ENCODE measurements at places on chromosomes 13 and 19. TPM values are rescaled to one million over a fixed set of nuclear protein-coding genes. Genes with fewer than 3 reads are reported as not detected.

- no peak for DNase-seq
These were observed 8.4 kb upstream of the SIGLEC6 start for GRCh38 chr19:51539821-51540366.

GRCh38 chr13:64810750-64811149 is 2419.4 kb downstream of the PCDH9 start:
- no peak for DNase-seq

DNA sequence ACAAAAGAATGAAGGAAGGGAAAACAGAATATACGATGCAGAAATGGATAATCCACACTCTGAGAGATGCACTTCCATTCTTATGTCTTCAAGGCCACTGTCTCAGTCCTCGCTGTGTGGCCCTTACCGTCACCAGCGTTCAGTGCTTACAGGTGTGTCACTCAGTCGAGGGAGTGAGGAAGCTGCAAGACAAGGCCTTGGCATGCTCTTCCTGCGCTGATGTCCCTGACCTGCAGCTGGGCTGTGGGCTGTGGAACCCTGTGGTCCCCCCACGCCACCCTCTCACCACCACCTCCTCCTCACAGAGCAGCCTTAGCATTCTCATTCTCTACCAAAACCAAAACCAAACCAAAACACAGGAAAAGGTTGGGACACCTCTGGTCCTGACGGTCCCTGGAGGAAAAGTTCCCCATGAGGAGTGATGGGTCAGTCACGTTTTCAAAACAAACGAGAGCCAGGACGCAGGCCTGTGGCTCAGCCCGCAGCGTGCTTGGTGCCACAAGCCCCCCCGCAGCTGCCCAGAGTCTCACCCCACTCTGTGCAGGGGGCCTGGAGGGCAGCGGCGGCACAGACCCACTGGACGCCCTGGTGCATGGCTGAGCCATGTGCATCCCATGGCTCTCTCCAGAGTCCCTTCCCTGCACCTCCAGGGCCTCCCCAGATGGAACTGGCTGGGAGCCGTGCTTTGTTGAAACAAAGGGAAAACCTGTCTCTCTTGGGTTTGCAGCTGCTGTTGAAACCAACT is 48.2 kb upstream of the GPR183 start:
- DNase-seq = no peak

GRCh38 chr19:53898636-53899341 is 10.3 kb upstream of the CACNG7 start:
- no peak for DNase-seq

DNA sequence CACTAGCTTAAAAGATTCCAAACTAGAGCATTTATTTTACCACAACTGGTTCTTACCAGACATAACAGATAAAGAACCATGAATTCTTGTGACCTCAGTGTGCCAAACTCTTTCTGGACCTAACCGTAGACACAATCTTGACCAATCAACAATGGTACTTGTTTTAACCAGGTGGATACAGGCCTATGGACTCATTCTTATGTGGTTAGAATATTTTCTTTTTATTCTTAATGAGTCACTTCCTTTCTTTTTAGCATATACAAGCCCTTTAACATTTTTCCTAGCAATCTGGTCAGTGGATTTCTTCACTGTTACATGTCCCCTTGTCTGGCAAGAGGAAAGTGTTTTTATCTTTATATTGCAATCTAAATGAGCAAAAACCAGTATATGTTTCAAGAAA is 792.1 kb upstream of the SPRY2 start:
- no peak for DNase-seq

GRCh38 chr19:44722131-44723121 is 23.5 kb downstream of the CEACAM16 start:
- no peak for DNase-seq

DNA sequence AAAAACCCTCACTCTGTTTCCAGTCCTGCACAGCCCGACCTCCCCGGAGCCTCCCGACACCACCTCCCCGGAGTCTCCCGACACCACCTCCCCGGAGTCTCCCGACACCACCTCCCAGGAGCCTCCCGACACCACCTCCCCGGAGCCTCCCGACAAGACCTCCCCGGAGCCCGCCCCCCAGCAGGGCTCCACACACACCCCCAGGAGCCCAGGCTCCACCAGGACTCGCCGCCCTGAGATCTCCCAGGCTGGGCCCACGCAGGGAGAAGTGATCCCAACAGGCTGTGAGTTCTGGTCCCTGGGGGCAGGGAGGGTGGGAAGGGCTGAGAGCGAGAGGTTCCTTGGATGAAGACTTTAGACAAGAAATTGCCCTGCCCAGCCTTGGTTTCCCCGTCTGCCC is 5.4 kb downstream of the MADCAM1 start:
- DNase-seq = no peak

DNA sequence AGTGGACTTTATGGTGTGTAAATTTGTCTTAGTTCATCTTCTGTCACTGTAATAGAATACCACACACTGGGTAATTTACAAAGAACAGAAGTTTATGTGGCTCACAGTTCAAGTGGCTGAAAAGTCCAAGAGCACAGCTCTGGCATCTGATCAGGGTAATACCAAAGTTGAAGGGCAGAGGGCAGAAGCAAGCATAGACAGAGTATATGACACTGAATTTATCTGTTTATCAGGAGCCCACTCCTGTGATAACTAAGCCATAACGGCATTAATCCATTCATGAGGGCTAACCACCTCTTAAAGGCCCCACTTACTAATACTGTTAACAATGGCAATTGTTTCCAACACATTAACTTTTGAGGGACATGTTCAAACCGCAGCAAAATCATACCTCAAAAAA is 4.0 kb upstream of the RFXAP start:
- no peak for DNase-seq

Gene KLK8
- total RNA-seq = 1.9 TPM

Gene RYR1
- total RNA-seq = 18.1 TPM

Gene LMTK3
- 0.59 TPM for total RNA-seq

Gene ANGPTL8
- 10.8 TPM for total RNA-seq

Gene EPSTI1
- total RNA-seq = 1.5 TPM

Gene LYL1
- 43.5 TPM for total RNA-seq

Gene ZNF844
- 9.3 TPM for total RNA-seq

Gene PROZ
- not detected for total RNA-seq

Data from tibial nerve (tissue), 4 donors.